ENCODE measurements at places on chromosomes 3 and 15.
A peak's percentile ranks its signal among the peaks of the same experiment; 100 is the strongest.

DNA sequence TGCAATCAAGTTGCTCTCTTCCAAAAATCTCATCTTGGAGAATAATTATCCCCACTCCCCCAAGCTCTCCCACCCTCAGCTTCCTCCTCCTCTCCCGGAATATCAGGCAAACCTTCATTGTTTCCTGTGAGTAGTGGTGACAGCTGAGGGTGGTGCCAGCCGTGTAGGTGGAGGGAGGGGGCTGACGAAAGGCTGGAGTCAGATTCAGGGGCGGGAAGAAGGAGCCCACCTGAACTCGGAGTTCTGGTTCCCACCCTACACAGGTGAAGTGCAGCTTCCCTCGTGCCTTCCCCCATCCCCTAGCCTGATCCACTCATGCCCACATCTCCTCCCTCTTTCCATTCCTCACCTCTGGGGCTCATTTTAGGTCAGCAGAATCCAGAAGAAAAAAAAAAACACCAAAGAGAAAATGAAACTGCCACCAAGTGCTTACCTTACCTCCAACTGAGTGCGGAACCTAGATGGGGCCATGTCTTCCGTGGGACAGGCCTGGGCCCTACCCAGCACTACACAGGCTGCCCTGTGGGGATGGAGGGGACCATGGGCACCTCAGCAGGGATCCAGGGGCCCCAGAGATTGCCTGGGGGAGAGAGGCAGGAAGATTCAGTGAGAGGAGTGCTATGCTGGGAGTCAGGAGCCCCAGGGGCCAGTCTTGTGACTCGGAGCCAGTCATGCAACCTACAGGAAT, 81.3 kb downstream of the ADCY5 start:
- DNase-seq, result peak; percentile 82

DNA sequence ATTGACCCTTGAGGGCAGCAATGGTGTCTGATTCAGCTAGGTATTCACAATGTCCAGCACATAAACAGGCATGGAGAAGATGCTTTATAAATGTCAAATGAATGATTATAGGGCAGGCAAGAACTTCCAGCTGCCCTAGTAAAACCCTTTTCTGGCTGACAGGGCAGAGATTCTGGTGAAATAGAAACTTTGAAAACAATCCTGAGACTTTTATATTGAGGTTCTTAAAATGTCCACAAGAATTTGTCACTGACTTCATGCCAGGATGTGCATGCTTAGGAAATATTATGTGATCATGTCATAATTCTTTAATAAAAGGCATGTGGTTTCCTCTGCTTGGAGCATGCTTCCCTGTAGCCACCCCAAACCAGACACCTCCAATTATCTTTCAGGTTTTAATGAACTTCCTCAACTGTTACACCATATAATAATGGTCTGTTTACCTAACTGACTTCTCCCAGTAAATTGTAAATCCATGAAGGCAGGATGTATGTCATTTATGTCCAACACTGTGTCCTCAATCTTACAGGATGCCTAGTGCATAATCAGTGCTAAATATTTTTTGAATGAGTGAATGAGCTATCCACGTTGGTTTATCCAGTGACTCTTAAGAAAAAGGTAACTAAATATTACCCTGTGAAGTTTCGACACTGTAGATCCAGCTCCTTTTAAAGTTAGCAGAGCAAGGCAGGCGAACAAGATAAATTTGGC, 43.4 kb upstream of the CLRN1 start:
- no peak for DNase-seq

- no peak for DNase-seq
Measured at GRCh38 chr15:57018151-57018550, 99.7 kb downstream of the TCF12 start.

GRCh38 chr3:116384717-116385116, 60.6 kb downstream of the LSAMP start:
- DNase-seq, result no peak

GRCh38 chr3:8441969-8442559, 59.6 kb upstream of the LMCD1 start:
- DNase-seq, result no peak

- no peak for DNase-seq
Measured at GRCh38 chr15:54462511-54462913, 484.3 kb downstream of the UNC13C start.

GRCh38 chr15:35089551-35089950, 4.5 kb upstream of the NANOGP8 start:
- no peak for DNase-seq

DNA sequence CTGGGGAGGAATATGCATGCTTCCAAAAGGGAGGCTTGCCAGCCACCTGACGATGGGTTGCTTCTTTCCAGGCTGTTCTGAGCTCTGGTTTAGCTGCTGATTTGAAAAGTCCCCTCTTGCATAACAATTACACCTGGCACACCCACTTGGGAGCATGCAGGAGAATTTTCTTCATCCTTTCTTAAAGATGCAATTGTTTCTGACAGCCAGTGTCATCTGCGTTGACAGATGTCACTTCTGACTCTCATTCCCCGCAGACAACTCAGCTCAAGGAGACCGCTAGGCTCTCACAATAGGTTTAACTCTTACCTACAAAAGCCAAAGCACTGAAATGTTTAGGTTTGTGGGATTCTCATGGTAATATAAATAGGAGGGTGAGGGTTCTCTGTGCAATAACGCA, 185.6 kb upstream of the SYNPR start:
- no peak for DNase-seq

- no peak for DNase-seq
Measured at GRCh38 chr3:180457225-180457624, 144.7 kb upstream of the TTC14 start.

DNA sequence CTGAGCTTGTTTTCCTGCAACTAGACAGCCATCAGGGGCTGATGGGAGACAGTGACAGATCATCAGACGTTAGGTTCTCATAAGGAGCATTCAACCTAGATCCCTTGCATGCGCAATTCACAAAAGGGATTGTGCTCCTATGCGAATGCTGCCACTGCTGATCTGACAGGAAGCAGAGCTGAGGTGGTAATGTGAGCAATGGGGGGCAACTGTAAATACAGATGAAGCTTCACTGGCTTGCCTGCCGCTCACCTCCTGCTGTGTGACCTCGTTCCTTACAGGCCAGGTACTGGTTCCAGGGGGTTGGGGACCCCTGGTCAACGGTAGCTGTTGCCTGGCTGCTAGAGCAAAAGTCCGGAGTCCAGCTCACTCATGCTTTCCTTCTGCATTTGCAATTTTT, 26.4 kb upstream of the KCNAB1 start:
- DNase-seq, result no peak

- DNase-seq, result peak; percentile 44
Measured at GRCh38 chr3:132029182-132029902, 5.5 kb downstream of the CPNE4 start.

DNA sequence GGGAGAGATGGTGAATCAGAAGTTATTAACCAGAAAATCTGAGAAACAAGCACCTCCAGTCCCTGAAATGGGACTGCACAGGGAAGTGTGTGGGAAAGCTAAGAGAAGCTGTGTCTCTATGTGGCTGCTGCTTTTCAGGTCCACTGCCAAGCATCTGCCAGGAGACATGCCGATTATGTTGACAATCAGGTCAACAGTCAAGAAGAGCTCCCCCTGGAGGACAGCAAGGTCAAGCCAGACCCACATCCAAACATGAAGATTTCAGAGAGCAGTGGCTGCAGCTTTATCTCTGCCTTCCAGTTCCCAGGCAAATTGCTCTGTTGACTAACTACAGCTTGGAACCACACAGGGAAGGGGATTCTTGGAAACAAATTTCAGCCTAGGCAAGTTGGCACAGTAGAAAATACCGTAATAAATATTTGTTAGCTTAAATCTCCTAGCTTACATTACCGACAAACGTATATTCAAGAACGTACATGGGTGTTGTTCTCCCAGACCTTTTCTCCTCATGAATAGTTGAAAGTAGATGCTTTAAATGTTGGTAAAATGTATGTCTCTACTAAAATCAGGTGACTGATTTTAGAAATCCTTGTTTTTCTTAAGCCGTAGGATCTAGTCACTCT, 394.5 kb upstream of the RARB start:
- peak; percentile 13 for DNase-seq

GRCh38 chr3:97942801-97943546, 29.3 kb downstream of the RIOX2 start:
- DNase-seq, result no peak

- DNase-seq, result no peak
Measured at GRCh38 chr3:135329479-135329878, 534.4 kb downstream of the EPHB1 start.

GRCh38 chr3:31575448-31575847, 42.7 kb downstream of the STT3B start:
- no peak for DNase-seq

- DNase-seq, result no peak
Measured at GRCh38 chr3:134276086-134276485, 25.4 kb upstream of the RYK start.

DNA sequence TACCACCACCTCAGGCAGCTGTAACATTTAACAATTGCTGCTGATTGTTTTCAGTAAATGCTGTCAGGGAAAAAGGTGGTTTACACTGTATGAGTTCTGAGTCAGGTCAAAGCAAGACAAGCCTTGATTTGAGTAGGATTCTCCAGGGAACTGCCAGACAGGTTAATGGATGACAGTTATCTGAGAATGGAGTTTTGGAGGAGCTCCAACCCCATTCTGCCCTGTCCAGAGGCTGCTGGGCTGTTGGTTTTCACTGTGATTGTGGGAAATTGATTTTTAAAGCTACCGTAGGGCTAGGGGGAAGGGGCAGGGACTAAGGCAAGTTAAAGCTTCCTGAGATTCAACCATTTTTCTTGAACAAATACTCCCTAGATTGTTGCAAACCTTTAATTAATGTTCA, 39.9 kb downstream of the TICRR start:
- no peak for DNase-seq

GRCh38 chr3:162487138-162487537, 990.5 kb downstream of the OTOL1 start:
- no peak for DNase-seq

GRCh38 chr3:161409069-161409468, 37.8 kb upstream of the SPTSSB start:
- no peak for DNase-seq

DNA sequence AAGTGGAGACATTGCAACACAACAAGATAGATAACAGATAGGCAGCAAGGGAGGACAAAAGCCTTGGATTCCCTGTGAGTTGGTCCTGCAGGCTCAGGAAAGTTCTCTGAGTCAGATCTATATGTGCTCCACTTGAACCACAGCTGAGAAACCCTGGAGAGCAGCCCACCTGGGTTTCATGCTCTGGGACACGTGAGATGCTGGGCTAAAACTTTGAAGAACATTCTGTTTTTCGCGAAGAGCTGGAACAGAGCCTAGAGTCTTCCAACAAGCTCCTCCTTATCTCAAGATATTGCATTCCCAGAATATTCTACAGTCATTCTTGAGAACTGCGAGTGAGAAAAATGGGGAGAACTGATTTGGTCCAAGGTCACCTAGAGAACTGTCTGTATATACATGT, 583.0 kb upstream of the ROBO1 start:
- DNase-seq, result no peak

- DNase-seq, result no peak
Measured at GRCh38 chr3:187020376-187020775, 90.0 kb downstream of the ST6GAL1 start.

DNA sequence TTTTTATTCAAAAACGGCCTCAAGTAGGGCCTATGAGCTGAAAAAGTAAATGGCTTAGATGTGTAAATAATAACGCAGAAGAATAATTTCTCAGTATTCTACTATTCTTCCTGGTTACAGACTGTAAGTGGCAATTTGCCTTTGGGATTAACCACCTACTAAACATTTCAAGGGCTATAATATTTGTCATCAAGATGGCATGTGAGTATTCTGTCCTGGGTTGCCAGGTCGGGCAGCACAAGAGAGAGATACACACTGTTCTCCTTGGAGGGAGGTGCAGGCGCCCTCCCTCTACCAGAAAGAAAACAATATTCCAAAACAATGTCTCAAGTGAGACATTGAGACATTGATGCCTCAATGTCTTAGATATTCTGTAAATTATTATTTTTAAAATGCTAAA, 278.4 kb downstream of the OCA2 start:
- no peak for DNase-seq

GRCh38 chr15:85870216-85871014, 75.7 kb upstream of the KLHL25 start:
- DNase-seq, result no peak

GRCh38 chr3:110625201-110625747, 446.3 kb upstream of the NECTIN3 start:
- DNase-seq, result no peak

GRCh38 chr3:53161450-53161819, 426 bp downstream of the PRKCD start:
- DNase-seq, result no peak

DNA sequence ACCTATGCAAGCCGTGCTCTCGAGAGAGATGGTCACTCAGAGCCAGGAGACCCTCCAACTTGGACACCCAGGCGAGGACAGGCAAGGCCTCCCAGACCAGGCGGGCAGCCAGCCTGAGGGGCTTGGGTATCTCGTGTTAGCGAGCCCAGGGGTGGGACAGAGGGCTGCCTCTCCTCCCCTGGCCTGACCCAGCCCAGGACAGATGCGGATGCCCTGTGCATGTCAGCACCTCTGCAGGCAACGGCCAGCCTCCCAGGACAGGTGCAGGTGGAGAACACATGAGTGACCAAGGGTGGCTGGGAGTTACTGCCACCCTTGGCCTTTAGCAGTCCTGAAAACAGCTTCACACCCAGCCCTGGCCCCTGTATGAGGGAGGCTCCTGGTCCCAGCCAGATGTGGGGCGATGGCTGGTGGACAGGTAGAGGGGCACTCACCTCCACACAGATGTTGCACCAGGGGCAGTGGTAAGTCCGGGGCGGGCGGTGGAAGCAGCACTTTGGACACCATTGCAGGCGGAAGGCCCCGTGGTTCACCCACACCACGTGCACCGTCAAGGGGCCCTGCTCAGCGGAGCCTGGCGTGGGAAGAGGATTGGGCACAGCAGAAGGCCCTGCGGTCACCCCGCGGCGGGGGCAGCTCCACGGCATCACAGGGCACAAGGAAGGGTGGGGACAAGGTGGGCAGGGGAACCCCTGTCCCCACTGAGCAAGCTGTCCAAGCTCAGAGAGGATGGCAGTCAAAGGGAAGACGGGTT, 2.1 kb downstream of the ZDHHC19 start:
- no peak for DNase-seq

- DNase-seq, result no peak
Measured at GRCh38 chr15:78675617-78676360, 34.8 kb upstream of the CHRNB4 start.

DNA sequence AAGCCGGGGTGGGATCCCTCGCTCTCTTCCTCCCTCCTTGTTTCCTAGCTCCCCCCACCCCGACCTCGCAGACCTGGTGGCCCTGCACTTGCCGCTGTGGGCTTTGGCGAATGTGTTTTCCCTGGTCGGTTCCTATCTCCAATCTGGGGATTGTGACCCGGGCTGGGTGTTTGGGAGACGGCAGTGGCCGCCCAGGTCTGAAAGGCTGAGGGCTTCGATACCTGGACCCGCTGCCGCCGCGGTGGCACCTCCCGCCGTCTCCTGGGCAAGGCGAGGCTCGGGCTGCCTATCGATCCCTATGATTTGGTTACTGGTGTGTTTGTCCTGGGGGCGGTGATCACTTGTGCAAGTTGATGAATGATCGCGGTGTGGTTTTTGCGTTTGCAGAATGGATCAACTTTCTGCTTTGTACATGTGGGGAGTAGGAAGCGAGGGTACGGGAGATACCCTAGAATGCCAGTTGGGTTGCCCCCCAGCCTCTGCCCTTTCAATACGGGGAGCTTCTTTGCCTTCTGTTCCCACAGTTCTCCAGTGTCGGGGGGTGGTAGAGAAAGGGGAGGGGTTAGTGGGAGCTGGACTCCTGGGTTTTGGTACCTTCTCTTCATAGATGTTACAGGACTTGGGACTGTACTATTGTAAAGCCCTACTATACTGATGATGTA, 3.0 kb downstream of the BBX start:
- peak; percentile 15 for DNase-seq

GRCh38 chr15:96070636-96071035, 259.9 kb upstream of the NR2F2 start:
- no peak for DNase-seq

Data from caudate nucleus (tissue), 63 donors.